Midbrain (tissue), 1 donor: ENCODE measurements at places on chromosomes 7 and 10.

DNA sequence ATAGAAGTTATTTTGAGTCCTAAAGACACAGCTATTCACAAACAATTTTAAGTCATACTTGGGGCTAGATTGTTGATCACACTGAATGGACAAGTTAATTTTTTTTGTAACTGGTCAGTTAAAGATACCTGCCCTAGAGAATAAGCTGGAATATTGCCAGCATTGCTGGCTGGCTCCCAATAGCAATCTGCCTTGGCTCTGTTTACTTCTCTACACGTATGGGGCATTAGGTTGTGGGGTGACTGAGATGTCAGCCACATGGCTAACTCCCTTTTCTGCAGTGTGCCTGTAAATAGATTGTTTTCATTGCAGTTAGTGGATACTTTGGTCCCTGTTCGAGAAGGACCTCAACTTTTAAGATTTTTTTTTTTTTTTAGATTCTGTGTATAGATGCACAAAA lies 128.2 kb downstream of the SEMA3E start:
- DNase-seq = no peak

DNA sequence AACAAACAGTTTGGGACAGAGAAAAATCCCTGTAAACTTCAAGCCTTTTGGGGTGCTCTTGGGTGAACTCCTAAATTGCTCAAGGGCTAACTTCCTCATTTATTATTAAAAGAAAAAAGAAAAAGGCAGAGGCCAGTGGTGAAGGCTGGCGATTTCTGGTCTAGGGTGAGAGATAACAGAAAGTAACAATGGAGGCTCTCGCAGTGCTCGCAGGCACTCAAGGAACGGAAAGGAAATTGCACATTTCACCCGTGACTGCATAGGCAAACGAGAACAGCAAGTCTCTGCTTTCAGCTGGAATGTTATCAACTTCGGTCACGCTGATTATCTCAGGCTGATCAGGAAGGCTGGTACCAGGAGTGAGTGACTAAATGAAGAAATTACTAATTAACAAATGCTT lies 70.7 kb downstream of the PRKAG2 start:
- no peak for DNase-seq

DNA sequence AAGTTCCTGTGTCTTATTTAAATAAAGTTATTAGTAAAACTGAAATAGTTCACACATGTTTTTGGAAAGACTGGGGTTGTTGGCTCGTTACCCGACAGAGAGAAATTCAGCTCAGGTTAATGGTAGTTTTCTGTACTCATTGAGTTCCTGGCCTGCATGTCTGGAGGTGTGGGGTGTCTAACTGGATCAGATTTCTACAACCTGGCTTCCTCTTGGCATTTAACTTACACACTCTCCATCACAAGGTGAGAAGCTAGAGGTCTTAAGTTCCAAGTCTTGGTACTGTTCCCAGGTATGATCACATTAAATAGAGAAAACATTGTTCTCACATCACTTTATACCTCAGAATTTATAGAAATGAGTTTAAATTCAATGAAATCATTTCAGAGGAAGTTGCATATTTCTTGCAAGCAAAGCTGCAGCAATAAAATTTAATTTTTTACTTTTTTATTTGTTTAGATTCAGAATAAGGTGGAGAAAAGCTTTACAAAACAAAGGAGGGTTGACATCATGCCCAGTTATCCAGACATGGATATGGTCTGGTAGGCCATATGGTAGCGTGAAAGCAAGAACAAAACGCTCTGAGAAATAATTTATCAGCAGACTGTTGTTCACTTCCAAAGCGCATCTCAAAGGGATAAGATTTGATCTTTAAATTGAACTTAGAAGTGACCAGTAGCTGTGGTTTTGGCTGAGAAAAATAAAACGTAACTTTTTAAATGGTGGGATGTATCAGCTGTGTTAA lies 120.6 kb downstream of the GLCCI1 start:
- DNase-seq = no peak

DNA sequence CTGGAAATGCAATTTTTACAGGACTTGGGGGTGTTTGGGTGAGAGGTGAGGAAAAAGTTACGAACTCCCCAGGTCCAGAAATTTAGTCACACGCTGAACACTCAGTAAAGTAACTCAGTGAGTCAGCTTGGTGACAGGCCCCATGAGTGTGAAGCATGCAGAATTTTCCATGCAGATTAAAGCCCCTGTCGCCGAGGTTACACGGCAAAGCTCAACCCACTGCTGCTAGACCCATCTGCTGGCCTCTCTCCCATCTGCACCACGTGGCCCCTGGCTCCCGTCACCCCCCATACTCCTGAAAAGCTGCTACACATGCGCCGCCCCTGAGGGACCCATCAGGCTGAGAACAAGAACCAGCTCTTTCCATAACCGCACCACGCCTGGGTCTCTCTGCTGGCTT lies 7.0 kb upstream of the MMP21 start:
- no peak for DNase-seq

DNA sequence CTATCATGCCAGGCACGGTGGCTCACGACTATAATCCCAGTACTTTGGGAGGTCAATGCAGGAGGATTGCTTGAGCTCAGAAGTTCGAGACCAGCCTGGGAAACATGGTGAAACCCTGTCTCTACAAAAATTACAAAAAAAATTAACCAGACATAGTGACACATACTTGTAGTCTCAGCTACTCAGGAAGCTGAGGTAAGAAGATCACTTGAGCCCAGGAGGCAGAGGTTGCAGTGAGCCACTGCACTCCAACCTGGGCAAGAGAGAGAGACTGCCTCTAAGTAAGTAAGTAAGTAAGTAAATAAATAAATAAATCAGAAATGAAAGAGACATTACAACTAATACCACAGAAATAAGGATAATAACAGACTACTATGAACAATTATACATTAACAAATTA lies 36.2 kb downstream of the PDLIM1 start:
- no peak for DNase-seq

- no peak for DNase-seq
These were observed 94.9 kb upstream of the KCNIP2 start for GRCh38 chr10:101938305-101939007.

DNA sequence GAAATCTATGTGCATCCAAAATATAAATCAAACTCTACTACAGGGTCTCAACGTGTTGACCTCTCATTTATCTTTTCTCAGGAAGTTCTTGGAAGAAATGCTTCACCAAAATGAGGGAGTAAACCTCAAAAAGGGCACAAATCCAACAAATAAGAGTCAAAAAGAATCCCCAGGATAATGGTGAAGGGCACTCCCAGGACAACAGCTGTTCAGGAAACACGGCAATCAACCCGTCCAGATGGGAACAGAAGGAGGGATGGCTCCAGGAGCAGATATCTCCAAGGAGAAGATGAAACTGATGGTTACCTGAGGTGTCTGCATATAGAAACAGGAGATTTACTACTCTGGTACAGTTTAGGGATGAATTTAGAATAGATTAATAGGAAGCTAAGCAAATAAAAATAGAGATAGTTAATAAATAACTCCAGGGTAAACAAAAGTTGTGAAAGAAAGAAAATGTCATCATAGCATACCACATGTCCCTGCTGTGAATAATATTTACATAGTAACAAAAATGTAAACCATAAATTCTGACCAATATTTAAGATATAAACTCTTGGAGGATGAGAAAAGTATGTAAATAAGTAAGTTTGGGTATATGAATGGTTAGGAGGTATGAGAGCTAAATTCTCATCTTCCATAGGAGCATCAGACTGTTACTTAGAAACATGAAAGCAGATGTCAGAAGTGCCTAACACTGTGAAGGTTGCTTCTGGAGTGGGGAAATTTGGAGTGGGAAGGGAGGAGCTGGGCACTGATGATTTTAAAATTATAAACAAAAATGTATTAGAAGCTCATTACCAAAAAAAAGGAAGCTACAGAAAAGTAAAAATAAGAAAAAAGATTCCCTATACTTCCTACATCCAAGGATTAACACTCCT lies 237.5 kb upstream of the HPS1 start:
- DNase-seq = no peak

DNA sequence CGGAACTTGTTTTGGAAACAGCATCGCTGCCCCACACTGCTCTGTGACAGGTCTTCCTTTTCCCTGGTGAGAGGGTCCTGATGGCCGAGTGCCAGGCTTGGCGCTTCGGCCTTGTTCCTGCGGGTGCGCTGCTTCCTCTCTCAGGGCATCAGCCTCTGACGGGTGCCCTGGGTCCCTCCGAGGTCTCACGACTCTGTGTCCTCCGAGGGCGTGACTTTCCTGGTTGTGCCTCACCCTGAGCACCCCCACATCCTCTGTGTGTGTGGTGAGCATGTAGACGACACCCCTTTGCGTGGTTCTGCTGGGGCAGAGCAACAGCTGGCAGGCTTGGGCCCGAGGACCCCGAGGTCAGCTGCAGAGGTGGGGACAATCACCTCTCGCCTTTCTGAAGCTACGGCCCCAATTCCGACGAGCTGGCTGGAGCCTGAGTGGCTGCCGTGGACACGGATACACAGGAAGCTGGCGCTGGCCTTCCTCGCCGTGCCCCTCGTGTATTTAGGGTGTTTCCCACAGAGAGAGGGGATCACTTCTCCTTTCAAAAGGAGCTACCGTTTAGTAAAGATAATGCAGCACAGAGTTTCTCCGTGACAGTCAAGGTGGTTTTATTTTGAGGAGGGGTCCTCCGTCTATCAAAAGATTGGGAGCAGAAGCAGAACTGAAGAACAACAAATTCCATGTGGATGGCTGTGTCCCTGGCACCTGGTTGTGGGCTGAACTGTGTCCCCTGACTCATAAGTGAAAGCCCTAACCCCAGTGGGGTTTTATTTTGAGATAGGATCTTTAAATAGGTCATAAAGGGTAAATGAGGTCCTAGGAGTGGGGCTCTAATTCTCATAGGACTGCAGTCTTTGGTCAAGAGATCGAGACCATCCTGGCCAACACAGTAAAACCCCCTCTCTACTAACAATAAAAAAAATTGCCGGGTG lies 36.2 kb upstream of the PITRM1 start:
- DNase-seq = no peak
